ENCODE measurements at places on chromosomes 6 and 20.

- DNase-seq: no peak
Measured at GRCh38 chr6:41587131-41587879, 41.1 kb downstream of the FOXP4 start.

DNA sequence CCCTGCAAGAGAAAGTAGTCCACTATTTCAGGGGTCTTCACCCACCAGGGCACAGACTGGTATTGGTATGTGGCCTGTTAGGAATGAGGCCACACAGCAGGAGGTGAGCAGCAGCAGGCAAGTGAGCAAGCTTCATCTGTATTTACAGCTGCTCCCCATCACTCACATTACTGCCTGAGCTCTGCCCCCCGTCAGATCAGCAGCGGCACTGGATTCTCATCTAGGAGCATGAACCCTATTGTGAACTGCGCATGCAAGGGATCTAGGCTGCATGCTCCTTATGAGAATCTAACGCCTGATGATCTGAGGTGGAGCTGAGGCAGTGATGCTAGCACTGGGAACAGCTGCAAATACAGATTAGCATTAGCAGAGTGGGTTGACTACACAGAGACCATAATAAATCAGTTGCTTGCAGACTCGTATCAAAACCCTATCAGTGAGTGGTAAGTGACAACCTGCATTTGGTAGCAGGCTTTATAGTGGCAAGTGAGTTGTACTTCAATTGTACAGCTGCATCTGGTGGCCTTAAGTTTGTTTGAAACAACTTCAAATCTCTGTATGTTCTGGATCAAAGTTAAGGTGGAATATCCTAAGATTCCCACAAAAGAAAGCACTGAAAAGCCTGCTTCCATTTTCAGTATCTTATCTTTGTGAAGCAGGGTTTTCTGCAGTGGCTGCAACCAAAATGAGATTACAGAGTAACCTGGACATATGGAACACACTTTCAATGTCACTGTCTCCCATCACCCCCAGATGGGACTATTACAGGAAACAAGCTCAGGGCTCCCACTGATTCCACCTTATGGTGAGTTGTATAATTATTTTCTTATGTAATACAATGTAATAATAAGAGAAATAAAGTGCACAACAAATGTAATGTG, 12.8 kb downstream of the C6orf141 start:
- DNase-seq: no peak

- no peak for DNase-seq
Measured at GRCh38 chr6:125207956-125208355, 54.4 kb downstream of the TPD52L1 start.

- no peak for DNase-seq
Measured at GRCh38 chr20:57686931-57687652, 22.7 kb downstream of the PMEPA1 start.

- DNase-seq: no peak
Measured at GRCh38 chr6:133681891-133682290, 207.0 kb upstream of the TCF21 start.

- no peak for DNase-seq
Measured at GRCh38 chr6:50381099-50381415, 331.3 kb upstream of the DEFB112 start.

GRCh38 chr6:31765559-31765909, 3.1 kb downstream of the SAPCD1 start:
- DNase-seq: no peak

Measured in activated CD4-positive, alpha-beta T cell treated with anti-CD3 and anti-CD28 coated beads for 1 hour (primary cell).